ENCODE measurements at places on chromosomes 5 and 9.
A peak's percentile ranks its signal among the peaks of the same experiment; 100 is the strongest.

DNA sequence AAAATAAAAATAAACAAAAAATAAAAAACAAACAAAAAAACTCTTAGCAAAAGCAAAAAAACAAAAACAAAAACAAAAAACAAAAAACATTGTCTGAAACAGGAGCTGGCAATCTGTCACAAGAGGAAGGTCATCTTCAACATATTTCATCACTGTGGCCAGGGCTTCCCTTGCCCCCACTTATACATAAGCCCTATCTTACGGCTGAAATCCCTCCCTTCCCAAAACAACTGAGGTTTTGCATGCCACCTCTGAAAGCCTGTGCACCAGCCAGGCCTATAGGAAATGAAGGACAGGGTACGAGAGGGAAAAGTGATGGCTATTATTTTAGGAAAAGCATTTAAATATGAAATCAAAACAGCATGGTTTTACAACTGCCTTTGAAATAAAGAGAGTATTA lies 10.8 kb downstream of the MTMR12 start:
- no peak for DNase-seq

GRCh38 chr5:14678773-14679334 lies 14.3 kb downstream of the OTULIN start:
- DNase-seq = no peak

GRCh38 chr9:83649080-83649479 lies 26.1 kb downstream of the IDNK start:
- DNase-seq = peak; percentile 71

- DNase-seq = no peak
Measured at GRCh38 chr5:30890377-30890776, 303.1 kb upstream of the CDH6 start.

GRCh38 chr5:129899454-129899853 lies 4.8 kb upstream of the CHSY3 start:
- DNase-seq = no peak
